ENCODE measurements at places on chromosomes 4 and X. TPM values are rescaled to one million over a fixed set of nuclear protein-coding genes. Genes with fewer than 3 reads are reported as not detected.

The CT83 gene
- total RNA-seq = not detected

The NBDY gene
- total RNA-seq = 8.9 TPM

The NPY1R gene
- total RNA-seq = not detected

The ZCCHC18 gene
- 0.26 TPM for total RNA-seq

The KLF3 gene
- 41.0 TPM for total RNA-seq

The TDO2 gene
- total RNA-seq = 0.26 TPM

The TACR3 gene
- total RNA-seq = not detected

The DSPP gene
- not detected for total RNA-seq

The GPR50 gene
- total RNA-seq = not detected

The EMCN gene
- total RNA-seq = 0.43 TPM

The SMS gene
- total RNA-seq = 62.6 TPM

The VCX3B gene
- total RNA-seq = not detected

The EFHC2 gene
- 2.6 TPM for total RNA-seq

The EREG gene
- 0.22 TPM for total RNA-seq

The COL4A6 gene
- not detected for total RNA-seq

The SPATA4 gene
- 0.13 TPM for total RNA-seq

The CT45A10 gene
- not detected for total RNA-seq

The CNKSR2 gene
- 3.1 TPM for total RNA-seq

The ADAM29 gene
- not detected for total RNA-seq

The ANKRD17 gene
- 71.3 TPM for total RNA-seq

The ZCCHC4 gene
- total RNA-seq = 11.0 TPM

The SMIM31 gene
- total RNA-seq = 0.11 TPM

The CDS1 gene
- total RNA-seq = under 0.01 TPM

The RHOXF2B gene
- not detected for total RNA-seq

The GSX2 gene
- 0.43 TPM for total RNA-seq

The AWAT2 gene
- total RNA-seq = not detected

The POU4F2 gene
- total RNA-seq = not detected

The C4orf50 gene
- not detected for total RNA-seq

The VSIG4 gene
- total RNA-seq = not detected

The CENPVL3 gene
- total RNA-seq = not detected

The SYTL5 gene
- under 0.01 TPM for total RNA-seq

The PNMA6F gene
- not detected for total RNA-seq

The SLC16A2 gene
- 18.6 TPM for total RNA-seq

The MGAT4D gene
- not detected for total RNA-seq

The GPR143 gene
- total RNA-seq = 0.13 TPM

The GC gene
- total RNA-seq = not detected

The BANK1 gene
- total RNA-seq = 3.1 TPM

The HSD17B13 gene
- under 0.01 TPM for total RNA-seq

The SUPT20HL1 gene
- total RNA-seq = 0.22 TPM

The ACE2 gene
- total RNA-seq = not detected

The CT47B1 gene
- total RNA-seq = not detected

The TMSB15B gene
- total RNA-seq = 3.4 TPM

The KLB gene
- under 0.01 TPM for total RNA-seq

The PARM1 gene
- total RNA-seq = 0.43 TPM
